Dermis microvascular lymphatic vessel endothelial cell (primary cell): ENCODE measurements at places on chromosomes 6 and 20. TPM values are rescaled to one million over a fixed set of nuclear protein-coding genes. Genes with fewer than 3 reads are reported as not detected.

IRAK1BP1 gene
- total RNA-seq = 1.6 and 1.7 TPM in 2 replicates

PLCB1 gene
- total RNA-seq = 10.9 and 13.1 TPM in 2 replicates

NNAT gene
- 0.13 and 0.26 TPM in 2 replicates for total RNA-seq

PDCD2 gene
- 47.9 and 59.8 TPM in 2 replicates for total RNA-seq

LBP gene
- total RNA-seq = under 0.01 and 0.13 TPM in 2 replicates

HLA-DPA1 gene
- total RNA-seq = 3.2 and 6.3 TPM in 2 replicates

OXT gene
- total RNA-seq = not detected in 2 replicates

FOXS1 gene
- total RNA-seq = 0.39 and 0.76 TPM in 2 replicates

SMOC2 gene
- not detected in 2 replicates for total RNA-seq

KHDC1L gene
- total RNA-seq = not detected in 2 replicates

MCHR2 gene
- total RNA-seq = not detected in 2 replicates

SAMD5 gene
- 0.51 and 2.4 TPM in 2 replicates for total RNA-seq

CD24 gene
- total RNA-seq = 0.13 and 0.38 TPM in 2 replicates
